CD4-positive, alpha-beta T cell treated with Interleukin-4 for 1 hour (primary cell): ENCODE measurements at places on chromosomes 5 and 9.
A peak's percentile ranks its signal among the peaks of the same experiment; 100 is the strongest.

- no peak for DNase-seq
Measured at GRCh38 chr9:8331507-8332330, 532.1 kb upstream of the DMAC1 start.

- DNase-seq, result no peak
Measured at GRCh38 chr9:85108229-85108628, 438.7 kb downstream of the NTRK2 start.

- peak; percentile 54 for DNase-seq
Measured at GRCh38 chr9:137759117-137759516, 118.5 kb upstream of the CACNA1B start.

- no peak for DNase-seq
Measured at GRCh38 chr5:175885813-175886212, 14.4 kb downstream of the CPLX2 start.

DNA sequence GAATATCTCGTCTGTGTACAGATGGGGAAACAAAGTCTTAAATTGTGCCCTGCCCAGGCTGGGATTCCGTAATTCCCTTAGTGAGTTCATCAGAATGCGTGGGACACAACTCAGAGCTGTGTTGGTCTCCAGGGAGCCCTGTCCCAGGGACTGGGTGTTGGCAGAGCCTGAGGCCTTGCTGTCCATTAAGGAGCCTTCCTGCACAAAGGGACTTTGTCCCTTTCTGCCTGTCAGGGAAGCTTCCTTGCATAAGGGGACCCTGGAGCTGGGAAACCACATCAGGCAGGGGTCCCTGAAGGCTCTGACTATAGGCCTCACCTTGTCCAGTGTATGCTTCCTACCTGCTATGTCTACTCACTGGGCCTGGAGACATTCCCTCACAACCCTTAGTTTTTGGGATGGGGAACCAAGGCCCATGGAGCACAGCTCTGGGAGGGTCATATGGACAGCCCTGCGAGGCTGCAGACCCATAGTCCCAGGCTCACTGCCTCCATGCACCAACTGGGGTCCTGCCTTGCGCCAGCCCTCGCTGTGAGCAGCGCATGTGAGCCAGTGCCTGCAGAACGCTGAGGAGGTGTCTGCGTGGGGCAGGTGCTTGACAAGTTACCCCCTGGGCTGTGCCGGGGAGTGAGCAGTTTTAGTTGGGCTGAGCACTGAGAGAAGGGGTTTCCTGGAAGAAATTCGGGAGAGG is 1.6 kb downstream of the CARD19 start:
- no peak for DNase-seq
